ENCODE measurements at places on chromosomes 3 and 15.

- DNase-seq: peak; percentile 73
These were observed 61.8 kb downstream of the GLDN start for GRCh38 chr15:51403072-51403878.

DNA sequence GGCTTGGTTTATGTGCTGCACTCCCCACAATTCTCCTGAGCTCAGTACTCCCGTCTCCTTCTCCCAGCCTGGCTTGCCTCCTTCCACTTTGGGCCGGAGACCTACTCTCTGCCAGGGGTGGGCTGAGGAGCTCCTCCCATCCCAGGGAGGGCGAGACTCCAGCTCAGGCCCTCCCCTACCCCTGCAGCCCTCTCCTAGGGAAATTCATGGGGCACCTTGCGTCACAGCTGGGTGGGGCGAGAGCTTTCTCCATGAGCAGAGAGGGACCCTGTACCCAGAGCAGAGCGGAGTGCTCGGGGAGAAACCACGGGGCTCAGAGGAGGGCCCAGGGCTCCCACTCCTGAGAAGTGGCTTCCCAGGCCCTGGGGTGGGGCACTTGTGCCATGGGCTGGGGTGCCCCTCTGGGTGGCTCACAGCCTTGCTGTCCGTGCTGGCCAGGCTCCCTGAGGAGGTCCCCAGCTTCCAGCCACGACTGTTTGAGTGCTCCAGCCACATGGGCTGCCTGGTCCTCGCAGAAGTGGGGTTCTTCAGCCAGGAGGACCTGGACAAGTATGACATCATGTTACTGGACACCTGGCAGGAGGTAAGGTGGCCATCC, 13.3 kb downstream of the VILL start:
- no peak for DNase-seq

GRCh38 chr3:174398761-174399160, 460.4 kb upstream of the NAALADL2 start:
- DNase-seq: no peak

DNA sequence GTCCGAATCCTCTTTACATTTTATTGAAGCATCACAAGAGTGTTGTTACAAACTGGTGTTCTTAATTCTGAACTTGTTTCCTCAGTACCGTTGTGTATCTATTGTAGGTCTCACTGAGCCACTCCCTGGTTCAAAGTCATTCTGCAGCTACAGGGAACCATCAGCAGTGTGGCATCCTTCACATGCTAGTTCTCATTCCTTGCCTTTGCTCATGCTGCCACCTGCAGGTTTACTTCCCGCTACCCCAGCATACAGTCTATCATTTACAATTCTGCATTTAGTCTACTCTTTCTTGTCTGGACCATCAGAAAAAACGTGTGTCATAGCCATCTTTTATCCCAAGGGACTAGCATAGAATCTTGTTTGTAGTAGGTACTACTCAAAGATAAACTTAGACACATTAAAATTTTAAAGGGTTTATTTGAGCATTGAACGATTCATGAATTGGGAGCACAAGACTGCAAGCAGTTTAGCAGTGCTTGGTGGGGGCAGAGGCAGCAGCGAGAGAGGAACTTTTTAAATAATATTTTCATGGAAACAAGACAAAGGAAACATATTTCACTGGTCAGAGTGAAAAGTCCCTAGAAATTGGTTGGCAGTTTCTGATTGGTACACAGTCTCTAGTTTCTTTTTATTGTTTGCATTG, 402.1 kb downstream of the CADM2 start:
- DNase-seq: peak; percentile 64

GRCh38 chr3:32132121-32132520, 25.7 kb downstream of the GPD1L start:
- no peak for DNase-seq

GRCh38 chr3:159128628-159129027, 326.8 kb downstream of the MFSD1 start:
- no peak for DNase-seq
